Stimulated activated CD4-positive, alpha-beta T cell treated with anti-CD3 and anti-CD28 coated beads, Interleukin-4, amount 100 ng/mL, for 4 hours (primary cell): ENCODE measurements at places on chromosomes 4 and X.

DNA sequence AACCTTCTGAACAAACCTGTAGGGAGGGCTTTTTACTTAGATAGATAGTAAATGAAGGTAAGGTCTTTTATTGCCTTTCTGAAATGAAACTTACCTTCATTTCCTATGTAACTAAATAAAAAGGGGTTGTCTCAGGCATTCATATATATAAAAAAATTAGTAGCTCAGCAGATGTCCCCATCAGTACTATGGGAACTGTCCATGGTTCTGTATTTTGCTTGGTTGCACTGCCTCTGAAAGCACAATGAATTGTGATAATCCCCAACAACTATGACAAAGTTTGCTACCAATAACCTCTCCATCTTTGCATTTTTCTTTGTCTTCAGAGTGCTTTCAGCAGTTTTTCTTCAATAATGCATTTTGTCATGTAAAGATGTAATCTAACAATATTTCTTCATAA is 222.4 kb downstream of the SLIT2 start:
- DNase-seq, result no peak

DNA sequence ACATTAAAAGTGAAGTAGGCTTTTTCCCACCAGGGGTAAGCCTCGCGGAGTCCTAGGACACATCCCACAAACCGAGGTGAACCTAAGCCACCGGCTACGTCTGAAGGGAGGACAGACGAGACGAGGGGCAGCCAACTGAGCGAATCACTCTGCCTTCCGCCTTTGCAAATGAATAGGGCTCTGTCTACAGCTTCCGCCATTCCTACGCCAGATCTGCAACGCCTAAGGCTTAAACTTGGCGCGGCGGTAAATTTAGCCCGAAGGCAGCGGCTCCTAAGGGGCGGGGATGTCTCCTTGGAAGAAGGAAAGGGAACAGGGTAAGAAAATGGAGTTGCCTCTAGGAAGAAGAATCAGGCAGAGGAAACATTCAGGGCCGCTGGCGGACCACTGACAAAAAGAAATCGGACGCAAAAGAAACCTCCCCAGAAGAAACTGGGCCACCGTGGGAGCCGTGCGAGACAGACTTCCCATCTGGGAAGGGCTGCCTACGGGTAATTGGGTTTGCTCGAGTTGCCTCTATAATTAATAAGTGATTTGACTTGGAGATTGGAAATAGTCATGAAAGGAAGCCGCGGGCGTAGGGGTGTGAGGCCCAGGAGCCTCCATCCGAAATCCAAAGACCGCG is 90.5 kb downstream of the BCOR start:
- no peak for DNase-seq

- no peak for DNase-seq
These were observed 11.2 kb downstream of the SLC25A6 start for GRCh38 chrX:1380672-1381233.

GRCh38 chr4:60034361-60034760 is 1165.8 kb upstream of the ADGRL3 start:
- no peak for DNase-seq

- DNase-seq, result peak; percentile 31
These were observed 18.9 kb upstream of the GPR101 start for GRCh38 chrX:137052643-137053235.

- no peak for DNase-seq
These were observed 11.6 kb downstream of the PLAC1 start for GRCh38 chrX:134646691-134647090.
